Jurkat, Clone E6-1 (cell line): ENCODE measurements at places on chromosomes 4 and X.

DNA sequence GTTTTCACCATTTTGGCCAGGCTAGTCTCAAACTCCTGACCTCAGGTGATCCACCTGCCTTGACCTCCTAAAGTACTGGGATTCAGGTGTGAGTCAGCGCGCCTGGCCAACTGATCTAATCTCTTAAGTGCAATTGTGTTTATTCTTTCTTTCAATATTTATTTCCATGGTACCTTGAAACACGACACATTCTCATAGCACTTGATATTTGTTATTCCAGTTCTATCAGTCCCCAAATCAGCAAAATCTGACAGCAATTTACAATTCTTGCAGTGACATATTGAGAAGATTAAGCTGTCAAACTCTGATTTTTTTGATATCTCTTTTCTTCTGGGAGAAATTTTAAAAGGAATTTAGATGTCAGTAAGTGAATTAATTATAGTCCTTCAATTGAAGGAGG, 218.1 kb upstream of the FAT4 start:
- no peak for DNase-seq

DNA sequence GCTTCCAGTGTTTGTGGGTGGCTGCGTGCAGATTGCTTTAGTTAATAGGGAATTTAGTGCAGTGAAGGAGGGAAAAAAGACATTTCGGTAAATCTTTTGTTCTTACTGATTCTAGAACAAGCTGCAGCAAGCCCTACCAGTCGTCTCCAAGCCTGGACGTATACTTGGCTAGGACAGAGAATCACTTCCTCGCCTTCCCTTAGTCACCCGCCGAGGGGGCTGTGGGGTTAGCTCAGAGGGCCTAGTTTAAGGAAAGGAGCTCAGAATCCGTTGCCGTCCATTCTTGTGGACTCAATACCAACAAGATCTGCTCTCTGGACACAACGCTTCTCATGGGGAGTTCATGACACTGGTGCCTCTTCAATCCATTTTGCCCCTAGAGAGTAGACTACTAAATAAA, 36.3 kb upstream of the FAT1 start:
- no peak for DNase-seq

DNA sequence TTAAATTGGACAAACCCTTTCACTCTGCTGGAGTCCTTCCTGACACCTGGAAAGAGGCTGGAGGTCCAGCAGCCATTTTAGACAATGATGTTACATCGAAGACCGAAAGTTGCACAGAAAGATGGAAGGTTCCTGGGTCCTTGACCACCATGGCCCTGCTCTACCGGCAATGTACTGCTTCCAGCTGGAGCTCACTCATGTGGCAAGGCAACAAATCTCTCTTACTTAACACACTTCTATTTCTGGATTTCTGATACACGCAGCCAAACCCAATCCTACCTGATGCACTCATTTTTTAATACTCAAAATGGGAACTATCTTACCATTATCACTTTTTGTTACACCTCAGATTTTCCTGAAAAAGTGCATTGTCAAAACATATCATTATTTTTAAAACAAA, 33.1 kb downstream of the DMD start:
- DNase-seq, result no peak

GRCh38 chr4:5212255-5213013, 161.2 kb downstream of the STK32B start:
- DNase-seq, result peak; percentile 42

- no peak for DNase-seq
Observed at GRCh38 chr4:146073517-146073916, 102.0 kb upstream of the LSM6 start.

GRCh38 chrX:30814978-30815377, 74.1 kb downstream of the TAB3 start:
- no peak for DNase-seq

GRCh38 chr4:47213971-47214370, 182.6 kb downstream of the GABRB1 start:
- no peak for DNase-seq

GRCh38 chrX:129777218-129778030, 2.3 kb upstream of the SASH3 start:
- peak; percentile 81 for DNase-seq

DNA sequence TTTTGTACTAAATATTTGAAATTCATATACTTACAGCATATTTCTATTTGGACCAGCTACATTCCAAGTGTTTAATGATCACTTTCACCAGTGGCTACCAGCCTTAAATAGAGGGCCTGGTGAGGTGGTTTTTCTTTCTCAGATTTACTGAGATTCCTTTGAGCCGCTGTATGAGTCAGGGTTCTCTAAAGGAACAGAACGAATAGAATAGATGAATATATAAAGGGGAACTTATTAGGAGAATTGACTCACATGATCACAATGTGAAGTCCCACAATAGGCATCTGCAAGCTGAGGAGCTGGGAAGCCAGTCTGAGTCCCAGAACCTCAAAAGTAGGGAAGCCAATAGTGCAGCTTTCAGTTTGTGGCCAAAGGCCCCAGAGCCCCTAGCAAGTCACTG, 146.2 kb upstream of the TLL1 start:
- DNase-seq, result no peak

GRCh38 chr4:144681806-144682205, 35.9 kb downstream of the HHIP start:
- no peak for DNase-seq

DNA sequence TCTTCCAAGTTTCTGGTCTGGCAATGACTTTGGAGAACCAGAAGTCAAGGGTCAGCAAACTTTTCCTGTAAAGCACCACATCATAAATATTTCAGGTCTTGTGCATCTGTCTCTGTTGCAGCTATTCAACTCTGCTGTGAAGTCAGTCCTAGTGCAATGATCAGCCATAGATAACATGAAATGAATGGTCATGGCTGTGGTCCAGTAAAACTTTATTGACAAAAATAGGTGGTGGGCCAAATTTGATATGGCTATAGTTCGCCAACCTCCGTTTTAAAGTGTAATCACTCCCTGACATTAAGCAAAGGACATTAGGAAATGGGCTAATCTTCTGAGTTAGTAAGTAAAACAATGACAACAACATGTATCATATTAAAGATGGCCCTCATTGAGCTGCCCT, 20.8 kb upstream of the SEL1L3 start:
- DNase-seq, result no peak

- no peak for DNase-seq
Observed at GRCh38 chr4:76831711-76832373, 66.1 kb downstream of the SOWAHB start.

- no peak for DNase-seq
Observed at GRCh38 chr4:121873604-121874003, 3.3 kb upstream of the BBS7 start.

GRCh38 chr4:111930659-111931058, 214.6 kb upstream of the FAM241A start:
- DNase-seq, result no peak

- no peak for DNase-seq
Observed at GRCh38 chr4:41360214-41360920, 103.6 kb downstream of the UCHL1 start.

GRCh38 chr4:2510351-2511259, 25.8 kb upstream of the FAM193A start:
- no peak for DNase-seq

- DNase-seq, result peak; percentile 0
Observed at GRCh38 chrX:67555578-67556203, 11.9 kb downstream of the AR start.

DNA sequence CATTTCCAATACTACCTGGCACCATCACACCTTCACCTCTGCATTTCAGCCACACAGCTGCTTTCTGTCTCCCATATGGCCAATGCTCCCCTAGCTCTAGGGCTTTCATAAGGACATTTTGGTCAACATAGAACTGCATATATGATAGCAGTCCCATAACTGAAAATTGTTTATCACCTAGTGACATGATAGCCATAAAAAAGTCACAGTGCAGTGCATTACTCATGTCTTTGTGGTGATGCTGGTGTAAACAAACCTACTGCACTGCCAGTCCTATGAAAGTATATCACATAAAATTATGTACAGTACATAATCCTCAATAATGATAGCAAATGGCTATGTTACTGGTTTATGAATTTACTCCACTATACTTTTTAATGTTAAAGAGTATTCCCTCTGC, 221.0 kb downstream of the NAF1 start:
- no peak for DNase-seq

DNA sequence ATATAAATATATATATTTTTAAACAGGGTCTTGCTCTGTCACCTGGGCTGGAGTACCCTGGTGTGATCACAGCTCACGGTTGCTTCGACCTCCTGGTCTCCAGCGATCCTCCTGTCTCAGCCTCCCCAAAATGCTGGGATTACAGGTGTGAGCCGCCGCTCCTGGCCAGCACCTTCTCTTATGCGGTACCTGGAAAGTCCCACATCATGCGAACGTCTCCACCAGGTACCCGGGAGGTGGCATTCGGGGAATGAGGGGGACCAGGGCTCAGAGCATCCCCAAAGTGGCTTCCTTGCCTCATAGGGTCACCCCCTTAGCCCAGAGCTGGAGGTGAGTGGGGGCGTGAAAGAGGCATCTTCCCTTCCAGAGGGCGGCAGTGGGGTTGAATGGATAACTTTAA, 84.0 kb upstream of the PPP2R3B start:
- no peak for DNase-seq

- DNase-seq, result no peak
Observed at GRCh38 chr4:147913137-147913536, 181.2 kb downstream of the ARHGAP10 start.

DNA sequence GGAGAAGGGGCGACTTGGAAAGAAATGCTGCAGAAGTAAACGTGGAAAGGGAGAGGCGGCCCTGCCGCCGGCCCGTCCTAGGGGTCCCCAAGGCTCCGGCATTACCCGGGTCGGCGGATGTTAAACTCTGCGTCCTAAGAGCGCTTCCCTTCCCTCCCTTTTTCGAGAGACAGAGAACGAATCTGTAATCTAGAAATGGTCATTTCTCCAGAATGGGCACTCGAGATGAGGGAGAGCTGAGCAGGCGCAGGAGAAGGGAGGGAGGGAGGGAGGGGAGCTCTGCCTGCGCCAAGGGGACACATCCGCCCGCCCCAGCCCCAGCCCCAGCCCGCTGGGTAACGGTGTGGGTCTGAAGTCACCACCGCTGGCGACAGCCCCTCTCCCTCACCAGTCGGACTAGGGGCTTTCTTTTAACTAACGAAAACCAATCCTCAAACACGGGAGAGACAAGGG, 1.7 kb downstream of the HCFC1 start:
- no peak for DNase-seq

- no peak for DNase-seq
Observed at GRCh38 chrX:110317061-110317819, 645 bp downstream of the AMMECR1 start.

DNA sequence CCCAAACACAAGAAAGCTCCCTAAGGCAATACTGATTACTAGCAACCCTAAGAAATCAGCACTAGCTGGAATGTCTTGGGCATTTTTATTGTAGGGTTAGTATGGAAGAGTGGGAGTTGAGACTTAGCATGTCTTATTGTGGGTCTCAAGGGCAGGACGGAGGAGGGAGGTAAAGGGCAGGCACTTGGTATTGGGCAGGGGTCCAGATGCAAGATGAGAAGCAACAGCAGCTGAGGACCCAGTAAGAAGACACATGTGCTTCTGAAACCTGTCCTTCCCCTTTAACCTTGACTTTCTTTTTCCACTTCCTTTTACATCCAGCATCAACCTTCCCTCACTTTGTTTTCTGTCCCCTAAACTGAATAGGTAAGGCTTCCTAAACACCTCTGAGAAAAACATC, 37.4 kb downstream of the LARP7 start:
- DNase-seq, result no peak

DNA sequence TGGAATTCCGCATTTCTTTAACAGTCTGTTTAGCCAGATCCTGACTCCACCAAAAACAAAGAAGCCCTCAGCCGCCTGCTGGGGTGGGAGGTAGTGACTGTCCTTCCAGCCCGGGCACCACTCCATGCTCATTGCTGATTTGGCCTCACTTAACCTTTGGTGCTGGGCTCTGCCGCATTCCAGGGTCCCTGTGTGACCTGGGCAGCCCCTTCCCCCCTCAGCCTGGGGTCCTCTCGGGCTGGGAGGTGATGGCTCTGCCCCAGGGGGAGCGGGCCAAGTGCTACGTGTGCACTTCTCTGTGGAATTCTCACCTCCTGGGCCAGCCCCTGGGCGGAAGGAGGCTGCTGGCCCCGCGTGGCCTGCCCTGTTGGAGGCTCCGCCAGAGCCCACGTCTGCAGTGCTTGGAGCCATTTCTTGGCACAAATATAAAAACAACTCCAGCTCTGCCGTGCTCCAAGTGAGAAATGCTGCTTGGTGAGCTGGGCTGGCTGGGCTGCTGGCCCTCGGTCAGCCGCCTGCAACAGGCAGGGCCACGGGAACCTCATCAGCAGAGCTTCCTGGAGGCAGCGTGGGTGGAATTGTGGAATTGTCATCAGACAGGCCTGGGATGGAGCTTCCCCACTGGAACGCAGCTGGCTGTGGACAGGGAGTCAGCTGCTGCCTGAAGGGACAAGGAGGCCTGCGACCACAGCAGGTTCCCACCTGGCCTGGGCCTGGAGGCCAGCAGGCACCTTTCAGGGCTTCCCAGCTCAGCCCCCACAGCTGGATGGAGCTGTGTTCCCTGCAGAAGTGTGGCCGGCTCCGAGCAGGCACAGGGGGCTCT, 66.0 kb downstream of the TRMT44 start:
- no peak for DNase-seq

- DNase-seq, result peak; percentile 89
Observed at GRCh38 chr4:40194602-40195161, 2.1 kb upstream of the RHOH start.

GRCh38 chr4:2277956-2278355, 16.0 kb upstream of the MXD4 start:
- DNase-seq, result no peak

DNA sequence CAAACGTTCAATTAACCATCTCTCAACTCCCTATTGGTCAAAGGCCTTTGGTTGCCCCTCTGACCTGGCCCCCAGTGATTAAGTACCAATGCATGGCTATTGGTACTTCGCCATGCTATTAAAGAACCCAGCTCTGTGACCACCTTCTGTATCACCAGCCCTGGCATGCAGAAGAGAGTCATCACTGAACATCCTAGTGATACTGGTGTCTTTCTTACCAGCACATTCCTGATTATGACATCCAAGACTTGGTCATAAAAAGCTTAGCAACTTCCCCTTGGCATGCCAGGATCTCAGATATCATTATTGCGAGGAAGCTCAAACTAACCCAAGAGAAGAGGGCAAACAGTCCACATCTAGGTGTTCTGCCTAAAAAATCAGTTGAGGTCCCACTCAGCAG, 122.3 kb upstream of the OTUD4 start:
- no peak for DNase-seq

DNA sequence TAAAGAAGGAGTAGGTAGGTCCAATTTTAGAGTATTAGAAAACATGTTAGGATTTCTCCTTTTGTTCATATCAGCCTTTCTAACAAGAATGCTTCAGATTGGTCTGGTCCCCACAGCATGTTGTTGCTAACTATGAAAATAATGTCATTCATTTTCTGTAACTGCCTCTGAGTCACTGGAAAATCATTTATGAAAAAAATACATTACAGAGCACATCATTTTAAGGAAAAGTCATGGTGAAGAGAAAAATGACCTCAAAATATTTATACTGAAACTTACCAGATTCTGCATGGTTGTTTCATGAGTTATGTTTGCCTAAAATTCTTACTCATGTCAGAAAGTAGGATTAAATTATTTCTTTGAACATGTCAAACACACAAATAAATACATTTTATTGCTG, 35.2 kb downstream of the DTHD1 start:
- DNase-seq, result no peak
